OCI-M1 (cell line): ENCODE measurements at places on chromosomes 11 and 22.

- peak; percentile 13 for DNase-seq
Measured at GRCh38 chr11:32148895-32149294, 58.0 kb downstream of the RCN1 start.

GRCh38 chr11:94934362-94934761 is 39.0 kb downstream of the CWC15 start:
- DNase-seq: no peak

GRCh38 chr22:23059284-23059948 is 10.9 kb upstream of the GNAZ start:
- no peak for DNase-seq

GRCh38 chr11:112016765-112017376 is 8.3 kb upstream of the DLAT start:
- no peak for DNase-seq

GRCh38 chr11:17547051-17547577 is at the start of gene OTOG:
TSS of gene OTOG (plus strand) at chr11:17547259. CDS start at chr11:17547373, 114 bp downstream.
- no peak for DNase-seq

- peak; percentile 99 for DNase-seq
Measured at GRCh38 chr11:124536520-124536919, 6.9 kb downstream of the OR8B12 start.

GRCh38 chr11:5362017-5362625 is 10.8 kb downstream of the OR51B6 start:
- no peak for DNase-seq

- no peak for DNase-seq
Measured at GRCh38 chr11:57467508-57468157, 7.3 kb downstream of the RTN4RL2 start.

DNA sequence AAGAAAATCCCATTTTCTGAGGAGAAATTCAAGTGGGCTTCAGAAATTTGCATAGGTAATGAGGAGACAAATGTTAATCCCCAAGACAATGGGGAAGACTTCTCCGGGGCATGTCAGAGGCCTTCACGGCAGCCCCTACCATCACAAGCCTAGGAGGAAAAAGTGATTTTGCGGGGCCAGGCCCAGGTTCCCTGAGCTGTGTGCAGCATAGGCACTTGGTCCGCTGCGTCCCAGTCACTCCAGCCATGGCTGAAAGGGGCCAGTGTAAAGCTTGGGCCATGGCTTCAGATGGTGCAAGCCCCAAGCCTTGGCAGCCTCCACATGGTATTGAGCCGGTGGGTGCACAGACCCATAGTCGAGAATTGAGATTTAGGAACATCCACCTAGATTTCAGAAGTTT is 570.7 kb downstream of the KCNA4 start:
- no peak for DNase-seq

DNA sequence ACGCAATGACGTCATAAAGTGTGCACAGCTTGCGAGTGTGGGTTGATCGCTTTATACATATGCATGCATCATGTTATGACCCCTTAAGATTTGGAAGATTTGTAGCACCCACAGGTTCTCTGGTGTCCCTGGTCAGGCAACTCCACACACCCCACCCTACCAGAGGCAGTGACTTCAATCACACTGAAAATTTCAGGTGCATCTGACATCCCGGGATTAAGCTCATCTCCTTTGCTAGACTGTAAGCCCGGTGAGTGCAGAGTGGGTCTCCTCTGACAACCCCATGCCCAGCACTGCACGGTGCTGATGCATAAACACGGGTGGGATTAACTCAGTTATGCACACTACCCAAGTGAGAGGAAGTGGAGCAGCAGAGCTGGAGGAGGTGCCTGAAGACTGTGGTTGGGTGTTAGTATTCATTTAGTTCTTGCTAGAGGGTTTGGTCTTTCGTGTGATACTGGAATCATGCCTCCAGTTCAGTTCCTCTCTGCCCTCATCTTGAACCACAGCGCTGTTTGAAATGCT is 6.5 kb downstream of the ARSA start:
- peak; percentile 75 for DNase-seq

DNA sequence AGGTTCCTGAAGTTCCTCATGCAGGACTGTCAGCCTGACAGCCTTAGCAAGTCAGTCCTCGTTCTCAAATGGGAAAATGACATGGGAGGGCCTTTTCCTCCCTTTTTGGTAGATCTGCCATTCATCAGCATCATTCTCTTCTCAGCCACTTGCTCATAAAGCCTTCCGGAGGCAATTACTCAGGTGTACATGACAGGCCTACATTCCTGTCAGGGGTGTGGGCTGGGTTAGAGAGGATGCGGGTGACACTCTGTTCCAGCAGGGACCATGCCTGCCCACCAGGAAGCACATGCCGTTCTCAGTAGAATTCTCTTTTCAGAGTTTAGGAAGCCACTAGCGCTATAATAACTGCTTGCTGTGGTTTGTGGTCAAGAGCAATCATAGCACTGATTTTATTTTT is 24.2 kb upstream of the ANKK1 start:
- DNase-seq: no peak
